CD4-positive, alpha-beta T cell (primary cell): ENCODE measurements at places on chromosomes 3 and 15. TPM values are rescaled to one million over a fixed set of nuclear protein-coding genes. Genes with fewer than 3 reads are reported as not detected.

SECISBP2L gene
- 55.9 TPM for total RNA-seq

DNA sequence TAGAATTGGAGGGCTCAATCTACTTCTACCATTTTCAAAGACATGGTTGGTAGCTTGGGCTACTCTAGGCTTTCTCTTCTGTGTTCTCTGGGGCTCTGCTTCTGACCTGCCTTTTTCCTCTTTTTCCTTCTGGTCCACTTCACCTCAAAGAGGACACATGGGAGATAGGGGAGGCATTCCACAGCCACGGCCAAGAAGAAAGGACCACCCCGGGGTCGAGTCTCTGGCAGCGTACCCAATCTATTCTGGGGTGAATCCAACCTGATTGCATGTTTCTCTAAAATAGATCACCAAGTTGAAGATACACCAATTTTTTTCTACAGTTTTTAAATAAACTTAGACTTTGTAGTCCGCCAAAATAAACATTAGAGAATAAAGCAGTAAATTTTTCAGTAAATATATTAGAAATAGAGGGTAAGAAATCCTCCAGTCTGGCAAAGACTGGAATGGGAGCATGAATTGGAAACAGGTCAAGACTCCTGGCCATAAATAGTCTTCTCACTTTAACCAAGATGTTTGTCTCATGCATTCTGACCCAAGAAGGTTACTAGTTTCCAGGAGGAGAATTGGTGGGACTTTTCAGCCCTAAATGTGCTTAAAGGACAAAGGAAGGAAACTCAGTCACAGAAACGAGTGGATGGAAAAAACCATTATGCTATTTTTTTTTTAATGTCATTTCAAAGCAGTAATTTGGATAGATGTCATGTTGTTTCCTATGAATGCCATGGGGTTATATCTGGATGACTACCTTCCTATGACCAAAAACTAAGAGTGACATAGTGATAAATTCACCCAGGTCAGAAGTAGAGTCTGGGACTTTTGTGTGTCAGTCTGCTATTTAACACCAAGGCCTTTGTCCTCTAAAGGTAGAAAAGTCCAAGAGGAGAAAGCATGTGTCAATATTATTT, 71.3 kb upstream of the PHLDB2 start:
- DNase-seq, result no peak

- DNase-seq, result no peak
Measured at GRCh38 chr3:66851894-66852613, 146.1 kb upstream of the KBTBD8 start.

- peak; percentile 53 for DNase-seq
Measured at GRCh38 chr3:45760878-45761711, 35.2 kb downstream of the SLC6A20 start.

SLC28A2 gene
- not detected for total RNA-seq

DNA sequence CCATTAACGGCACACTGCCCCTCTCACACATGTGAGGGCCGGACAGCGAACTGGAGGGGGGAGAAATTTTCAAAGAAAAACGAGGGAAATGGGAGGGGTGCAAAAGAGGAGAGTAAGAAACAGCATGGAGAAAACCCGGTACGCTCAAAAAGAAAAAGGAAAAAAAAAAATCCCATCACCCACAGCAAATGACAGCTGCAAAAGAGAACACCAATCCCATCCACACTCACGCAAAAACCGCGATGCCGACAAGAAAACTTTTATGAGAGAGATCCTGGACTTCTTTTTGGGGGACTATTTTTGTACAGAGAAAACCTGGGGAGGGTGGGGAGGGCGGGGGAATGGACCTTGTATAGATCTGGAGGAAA, 1.5 kb downstream of the SOX2 start:
- no peak for DNase-seq

CACNA2D3 gene
- 0.08 TPM for total RNA-seq

UBAP1L gene
- total RNA-seq, result 7.2 TPM

DNA sequence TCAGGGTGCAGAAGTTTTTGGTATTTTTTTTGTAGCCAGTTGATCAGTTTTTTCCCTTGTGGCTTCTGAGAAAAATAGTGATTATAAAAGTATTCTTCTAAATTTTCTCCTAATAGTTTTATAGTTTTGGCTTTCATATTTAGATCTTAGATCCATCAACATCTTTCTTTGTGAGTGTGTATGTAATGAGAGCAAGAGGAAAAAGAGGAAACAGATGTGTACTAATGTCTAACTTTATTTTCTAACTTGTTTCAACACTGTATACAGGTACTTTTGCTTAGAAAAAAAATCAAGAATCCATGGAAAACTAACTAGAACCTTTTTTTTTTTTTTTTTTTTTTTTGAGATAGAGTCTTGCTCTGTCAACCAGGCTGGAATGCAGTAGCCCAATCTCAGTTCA, 53.1 kb downstream of the ARRDC4 start:
- no peak for DNase-seq

DNA sequence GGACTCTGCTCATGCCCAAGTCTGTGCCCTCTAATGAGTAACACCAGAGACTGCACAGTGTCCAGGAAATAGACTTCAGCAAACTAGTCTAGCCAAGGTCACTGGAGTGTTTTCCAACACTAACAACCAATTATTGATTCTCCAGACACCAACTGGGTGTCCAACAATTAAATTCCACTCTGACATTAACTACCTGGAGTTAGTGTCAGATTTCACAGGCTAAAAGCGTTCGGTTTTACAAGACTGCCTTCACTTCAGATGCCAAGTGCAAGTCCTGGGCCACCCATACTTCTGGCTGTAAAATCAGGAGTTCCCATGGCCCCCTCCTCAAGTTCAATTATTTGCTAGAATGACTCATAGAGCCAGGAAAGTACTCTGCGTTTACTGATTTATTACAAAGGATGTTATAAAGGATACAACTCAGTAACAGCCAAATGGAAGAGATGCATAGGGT, 20.8 kb upstream of the CFAP161 start:
- no peak for DNase-seq

DNA sequence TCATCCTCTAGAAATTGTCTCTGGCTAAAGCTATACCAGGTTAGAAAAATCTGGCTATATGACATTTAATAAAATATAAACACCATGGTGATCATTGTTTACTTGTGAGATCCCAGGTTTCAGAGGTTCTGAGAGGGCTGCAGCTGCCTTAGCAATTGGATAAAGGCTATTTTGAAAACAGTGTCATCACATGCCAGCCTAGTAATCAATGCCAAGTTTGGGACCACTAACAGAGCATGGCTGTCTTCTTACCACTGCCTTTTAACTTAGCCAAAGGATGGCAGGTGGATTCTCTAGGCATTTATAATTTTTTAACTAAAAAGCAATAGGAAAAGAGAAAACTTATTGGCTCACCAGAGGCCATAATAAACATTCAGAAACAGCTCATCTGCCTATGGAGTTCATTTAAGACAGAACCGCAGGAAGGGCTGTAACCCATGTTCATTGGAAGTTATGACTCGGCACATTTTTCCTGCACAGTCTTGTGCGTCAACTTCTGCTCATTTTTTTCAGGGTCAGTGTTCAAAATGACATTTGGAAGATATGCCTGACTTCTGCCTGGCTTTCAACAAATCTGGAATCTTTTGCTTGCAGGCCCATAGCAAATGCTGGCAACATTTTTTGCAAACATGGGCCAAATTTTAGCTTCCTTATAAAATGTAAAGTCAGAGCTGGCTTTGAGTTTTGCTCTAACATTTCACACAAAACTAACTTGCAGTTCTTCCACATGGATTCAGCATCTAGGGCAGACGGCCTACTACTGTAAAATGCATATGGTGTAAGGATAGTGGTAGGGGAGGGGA, 476.0 kb upstream of the TBL1XR1 start:
- no peak for DNase-seq

C3orf62 gene
- total RNA-seq, result 7.5 TPM

ITIH1 gene
- total RNA-seq, result not detected

- DNase-seq, result no peak
Measured at GRCh38 chr15:31442699-31443111, 116.1 kb downstream of the KLF13 start.

DNA sequence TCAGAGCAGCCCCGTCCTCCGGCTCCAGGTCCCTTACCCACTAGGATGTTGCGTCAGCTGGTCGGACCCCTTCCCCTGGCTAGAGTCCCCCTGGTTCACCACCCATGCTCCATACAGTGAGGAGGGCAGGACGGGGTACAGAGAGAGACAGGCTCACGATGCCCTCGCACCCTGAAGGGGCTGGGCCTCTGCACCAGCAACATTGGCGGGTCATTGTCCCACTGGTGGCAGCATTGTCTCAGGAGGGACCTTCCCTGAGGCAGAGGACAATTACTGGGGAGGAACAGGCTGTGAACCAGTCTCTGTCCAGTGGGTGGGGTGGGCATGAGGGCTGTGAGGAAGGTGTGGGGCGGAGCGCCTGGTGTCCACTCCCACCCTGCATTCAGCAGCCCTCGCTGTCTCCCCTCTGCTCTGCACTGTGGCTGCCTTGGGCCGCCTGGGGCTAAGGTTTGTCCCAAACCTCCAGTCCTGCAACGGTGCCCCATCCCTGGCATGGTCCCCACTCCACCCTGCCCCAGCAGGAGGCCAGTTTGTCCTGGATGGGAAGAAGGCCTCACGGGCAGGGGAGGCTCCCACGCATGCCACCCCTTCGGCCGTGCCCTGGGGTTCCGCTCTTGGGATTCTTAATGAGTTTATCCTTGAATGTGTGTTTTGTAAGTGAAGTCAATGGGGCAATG, 48.0 kb upstream of the KLF13 start:
- no peak for DNase-seq

DNA sequence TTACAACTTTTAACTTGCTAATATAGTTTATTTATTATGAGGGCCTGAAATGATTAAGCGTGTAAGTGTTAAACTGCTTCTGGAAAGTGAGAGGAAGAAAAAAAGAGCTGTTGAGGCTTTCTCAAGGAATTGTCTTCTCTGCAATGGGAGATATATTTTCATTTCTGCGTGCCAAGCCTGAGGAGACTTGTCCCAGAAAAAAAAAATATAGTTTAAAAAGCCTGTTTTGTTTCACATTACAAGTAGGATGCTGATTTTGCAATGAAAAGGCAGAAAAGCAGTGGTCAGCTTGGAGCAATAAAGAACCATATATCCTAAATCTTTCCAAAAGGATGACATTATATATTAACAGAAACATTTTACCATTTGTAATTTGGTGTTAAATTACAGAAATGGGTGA, 115.5 kb downstream of the GMNC start:
- DNase-seq, result no peak

RYR3 gene
- total RNA-seq, result not detected

DNA sequence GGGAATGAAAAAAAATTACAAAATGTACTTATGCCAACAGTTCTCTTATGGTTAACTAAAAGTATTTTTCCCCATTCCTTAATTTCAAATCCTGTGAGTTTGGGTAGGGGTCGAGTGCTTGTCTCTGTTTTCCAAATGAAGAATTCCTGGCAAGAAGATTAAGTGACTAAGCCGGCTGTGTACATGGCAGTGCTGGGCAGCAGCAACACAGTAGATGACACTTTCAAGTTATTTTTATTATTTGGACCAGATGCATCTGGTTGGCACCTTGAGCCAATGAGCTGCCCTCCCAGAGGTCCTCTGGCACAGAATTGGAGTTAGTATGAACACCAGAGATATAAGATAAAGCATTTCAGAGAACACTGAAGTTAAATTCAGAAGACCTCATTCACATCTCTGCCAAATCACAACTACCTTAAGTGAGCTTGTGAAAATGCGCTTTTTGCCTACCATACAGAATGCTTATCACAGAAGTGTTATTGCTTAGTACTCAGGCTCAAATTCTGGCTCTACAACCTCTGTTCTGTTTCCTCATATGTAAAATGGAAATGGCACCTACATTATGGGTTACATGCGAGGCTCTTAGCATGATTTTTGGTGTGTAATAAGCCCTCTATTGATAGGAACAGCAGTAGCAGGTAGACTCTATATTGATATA, 256.9 kb downstream of the UBE2E2 start:
- DNase-seq, result no peak

DNA sequence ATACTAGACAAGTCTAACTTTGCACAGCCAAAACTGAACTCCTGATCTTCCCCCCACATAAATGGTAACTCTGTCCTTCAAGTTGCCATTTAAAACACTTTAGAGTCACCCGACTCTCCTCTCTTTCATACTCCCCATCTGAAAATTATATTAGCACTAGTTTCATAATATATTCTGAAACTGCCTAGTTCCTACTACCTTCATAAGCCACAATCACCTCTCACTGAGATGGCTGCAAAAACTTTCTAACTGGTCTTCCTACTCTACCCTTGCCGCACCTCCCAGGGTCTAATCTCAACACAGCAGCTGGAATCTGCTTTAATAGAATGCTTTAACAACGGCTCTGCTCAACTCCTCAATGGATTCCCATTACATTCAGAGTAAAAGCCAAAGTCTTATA, 55.0 kb downstream of the GLB1 start:
- no peak for DNase-seq

DNA sequence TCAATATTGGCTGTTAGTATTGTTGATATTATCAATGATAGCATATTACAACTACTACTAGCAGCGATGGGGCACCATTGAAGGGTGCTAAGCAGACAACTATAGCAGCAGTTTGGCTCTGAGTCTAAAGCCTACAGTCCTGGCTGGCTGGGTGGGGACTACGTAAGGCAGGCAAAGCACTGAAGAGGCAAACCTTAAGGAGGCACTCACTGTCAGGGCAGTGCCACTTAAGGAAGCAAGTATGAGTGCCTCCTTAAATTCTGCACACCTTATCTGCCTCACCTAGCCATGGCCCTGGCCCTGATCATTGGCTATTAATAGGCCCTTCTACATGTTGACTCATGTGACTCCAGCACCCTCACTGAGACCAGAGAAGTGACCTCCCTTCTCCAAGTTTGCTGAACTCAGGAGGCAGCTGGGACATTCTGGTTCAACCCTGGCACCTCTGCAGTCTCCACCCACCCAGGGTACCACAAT, 20.6 kb downstream of the CDCP1 start:
- no peak for DNase-seq

GRCh38 chr3:155367506-155367905, 74.0 kb upstream of the STRIT1 start:
- no peak for DNase-seq

DNA sequence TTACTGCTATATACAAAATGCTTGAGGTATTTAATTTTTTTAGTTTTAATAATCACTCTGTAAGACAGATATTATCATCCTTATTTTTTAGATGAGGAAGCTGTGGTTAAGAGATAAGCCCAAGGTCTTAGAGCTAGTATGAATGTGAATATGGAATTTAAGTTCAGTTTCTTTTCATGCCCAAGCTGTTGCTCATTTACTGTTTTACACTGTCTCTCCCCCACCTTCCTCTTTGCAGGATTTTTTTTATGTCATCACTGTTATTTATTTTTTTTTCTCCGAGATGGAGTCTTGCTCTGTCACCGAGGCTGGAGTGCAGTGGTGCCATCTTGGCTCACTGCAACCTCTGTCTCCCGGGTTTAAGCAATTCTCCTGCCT, 22.5 kb downstream of the MAP2K5 start:
- no peak for DNase-seq
